ENCODE measurements at places on chromosomes 16 and 17.

DNA sequence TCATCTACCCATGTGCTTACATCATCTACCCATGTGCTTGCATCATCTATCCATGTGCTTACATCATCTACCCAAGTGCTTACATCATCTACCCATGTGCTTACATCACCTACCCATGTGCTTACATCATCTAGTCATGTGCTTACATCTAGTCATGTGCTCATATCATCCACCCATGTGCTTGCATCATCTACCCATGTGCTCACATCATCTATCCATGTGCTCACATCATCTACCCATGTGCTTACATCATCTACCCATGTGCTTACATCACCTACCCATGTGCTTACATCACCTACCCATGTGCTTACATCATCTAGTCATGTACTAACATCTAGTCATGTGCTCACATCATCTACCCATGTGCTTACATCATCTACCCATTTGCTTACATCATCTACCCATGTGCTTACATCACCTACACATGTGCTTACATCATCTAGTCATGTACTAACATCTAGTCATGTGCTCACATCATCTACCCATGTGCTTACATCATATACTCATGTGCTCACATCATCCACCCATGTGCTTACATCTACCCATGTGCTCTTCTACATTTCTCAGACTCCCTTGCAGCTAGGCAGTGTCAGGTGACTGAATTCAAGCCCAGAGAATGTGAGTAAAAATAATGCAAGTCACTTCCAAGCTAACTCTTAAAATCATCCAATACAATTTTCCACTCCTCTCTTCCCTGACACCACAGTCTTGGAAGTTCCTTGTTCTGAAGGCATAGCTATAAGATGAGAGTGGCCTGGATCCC lies 196.8 kb downstream of the CBLN1 start:
- no peak for DNase-seq

- no peak for DNase-seq
Observed at GRCh38 chr16:28983644-28984043, 1.2 kb upstream of the LAT start.

- no peak for DNase-seq
Observed at GRCh38 chr17:20184977-20185619, 175.9 kb downstream of the SPECC1 start.

- DNase-seq: no peak
Observed at GRCh38 chr16:29680180-29680598, 1.2 kb downstream of the QPRT start.

- no peak for DNase-seq
Observed at GRCh38 chr17:8894673-8895578, 27.5 kb upstream of the PIK3R6 start.

DNA sequence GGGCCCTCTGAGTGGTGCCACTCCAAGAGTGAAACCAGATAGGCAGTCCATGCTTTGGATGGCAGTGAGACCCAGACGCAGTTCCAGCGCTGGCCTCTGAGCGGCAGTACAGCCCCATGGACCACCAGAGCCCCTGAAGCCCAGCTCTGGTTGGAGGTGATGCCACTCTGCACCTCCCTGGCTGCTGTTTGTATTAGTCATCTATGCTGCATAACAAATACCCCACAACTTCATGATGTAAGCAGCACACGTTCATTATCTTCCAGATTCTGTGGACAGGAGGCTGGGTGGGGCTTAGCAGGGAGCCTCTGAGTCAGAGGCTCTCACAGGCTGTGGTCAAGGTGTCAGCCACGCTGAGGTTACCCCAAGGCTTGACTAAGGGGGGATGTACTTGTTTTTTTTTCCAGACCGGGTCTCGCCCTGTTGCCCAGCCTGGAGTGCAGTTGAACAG lies 5.1 kb upstream of the NME4 start:
- DNase-seq: peak; percentile 23

- no peak for DNase-seq
Observed at GRCh38 chr17:57261084-57261461, 4.8 kb downstream of the MSI2 start.

- DNase-seq: peak; percentile 53
Observed at GRCh38 chr17:67675481-67675880, 42.3 kb upstream of the NOL11 start.

- no peak for DNase-seq
Observed at GRCh38 chr17:82985973-82986372, 93.4 kb upstream of the METRNL start.

- no peak for DNase-seq
Observed at GRCh38 chr17:74009056-74009625, 194.3 kb upstream of the RPL38 start.

DNA sequence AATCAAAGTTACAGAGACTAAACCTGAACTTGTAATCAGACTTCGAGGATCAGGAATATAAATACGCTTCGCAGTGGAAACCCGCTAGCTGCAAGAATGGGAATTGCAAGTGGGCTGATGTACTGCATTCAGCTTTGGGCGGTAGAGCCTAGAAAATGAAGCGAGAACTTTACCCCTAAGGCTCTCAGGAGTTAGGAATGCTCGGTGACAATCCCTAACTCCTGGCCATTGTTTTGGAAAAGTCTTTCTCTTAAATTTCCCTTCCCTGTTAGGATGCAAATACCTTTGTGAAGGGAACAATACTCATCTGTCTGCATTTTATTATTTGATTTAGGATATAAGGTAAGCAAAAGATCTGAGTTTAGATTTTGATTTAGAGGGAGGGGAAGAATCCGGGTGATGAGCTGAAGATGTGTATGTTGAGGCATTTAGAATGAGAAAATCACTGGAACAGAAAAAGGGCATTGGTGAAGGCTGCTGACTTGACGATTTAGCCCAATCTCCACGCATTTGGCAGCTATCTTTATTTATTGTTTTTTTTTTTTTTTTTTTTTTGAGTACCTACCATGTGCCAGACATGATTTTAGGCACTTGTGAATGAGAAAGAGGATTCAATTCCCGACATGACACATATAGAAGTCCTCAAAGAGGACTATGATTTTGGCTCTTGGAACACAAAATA lies 2.2 kb upstream of the TOX3 start:
- DNase-seq: no peak

DNA sequence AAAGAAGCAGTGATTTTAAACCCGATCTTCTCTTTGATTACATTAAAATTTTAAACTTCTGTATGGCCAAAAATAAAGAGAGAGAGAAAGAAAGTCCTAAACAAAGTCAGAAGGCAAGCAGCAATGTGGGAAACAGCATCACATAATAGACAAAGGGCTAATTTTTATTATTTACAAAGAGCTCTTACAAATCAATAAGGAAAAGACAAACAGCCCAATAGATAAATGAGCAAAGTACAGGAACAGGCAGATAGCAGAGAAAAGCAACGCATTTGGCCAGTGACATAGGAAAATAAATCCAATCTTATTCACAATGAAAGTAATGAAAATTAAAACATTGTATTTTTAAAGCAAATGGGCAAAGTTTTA lies 93.1 kb downstream of the SALL1 start:
- DNase-seq: no peak

GRCh38 chr17:51120357-51120738 lies 320 bp downstream of the SPAG9 start:
- no peak for DNase-seq

DNA sequence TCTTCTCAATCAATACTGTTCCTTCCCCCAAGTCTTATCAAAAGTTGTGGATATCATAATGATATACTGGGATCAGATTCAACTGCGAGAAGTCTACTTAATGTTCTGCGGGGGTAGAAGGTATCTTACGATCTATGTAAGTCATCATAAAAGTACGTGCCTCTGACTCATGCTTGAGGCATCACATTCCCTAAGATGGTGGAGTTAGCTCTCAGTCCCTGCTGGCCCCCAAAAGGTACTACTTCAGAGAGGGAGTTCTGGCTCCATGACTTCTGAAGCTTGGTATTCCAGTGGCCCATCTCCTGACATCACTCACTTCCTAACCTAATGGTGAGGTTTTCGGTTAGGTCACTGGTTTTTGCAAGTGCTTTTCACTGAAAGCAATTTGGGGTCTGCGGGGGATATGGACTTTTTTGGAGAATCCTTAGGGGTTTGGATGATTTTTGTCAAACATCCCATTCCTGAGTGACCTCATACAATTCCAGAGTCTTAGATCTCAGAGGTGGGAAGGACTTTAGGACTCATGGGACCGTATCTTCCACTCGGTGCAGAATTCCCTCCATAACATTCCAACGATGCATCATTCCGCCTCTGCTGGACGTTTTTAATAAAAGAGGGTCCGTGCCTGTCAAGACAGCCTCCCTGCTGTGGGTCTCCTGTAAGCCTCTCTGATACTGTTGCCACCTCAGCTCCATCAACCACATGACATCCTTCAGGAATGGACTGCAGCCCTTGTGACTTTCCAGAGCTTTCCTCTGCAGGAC lies 74.3 kb downstream of the DYNLRB2 start:
- no peak for DNase-seq

- peak; percentile 26 for DNase-seq
Observed at GRCh38 chr17:78789663-78790181, 7.6 kb upstream of the CYTH1 start.

DNA sequence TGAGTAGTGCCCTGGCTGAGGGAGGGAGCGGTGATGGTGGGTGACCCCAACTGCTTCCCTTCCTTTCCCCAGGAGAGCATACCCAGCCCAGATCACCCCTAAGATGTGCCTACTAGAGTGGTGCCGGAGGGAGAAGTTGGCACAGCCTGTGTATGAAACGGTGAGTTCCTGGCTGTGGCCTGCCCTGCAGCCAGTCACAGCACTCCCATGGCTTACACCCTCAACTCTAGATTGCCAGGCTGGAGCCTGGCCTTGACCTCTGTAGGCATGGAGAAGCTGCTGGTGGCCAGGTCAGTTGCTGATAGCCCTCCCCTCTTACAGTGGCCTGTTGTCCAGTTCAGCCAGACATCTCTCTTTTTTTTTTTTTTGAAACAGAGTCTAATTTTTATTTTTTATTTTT lies 8.6 kb upstream of the NFATC3 start:
- no peak for DNase-seq

DNA sequence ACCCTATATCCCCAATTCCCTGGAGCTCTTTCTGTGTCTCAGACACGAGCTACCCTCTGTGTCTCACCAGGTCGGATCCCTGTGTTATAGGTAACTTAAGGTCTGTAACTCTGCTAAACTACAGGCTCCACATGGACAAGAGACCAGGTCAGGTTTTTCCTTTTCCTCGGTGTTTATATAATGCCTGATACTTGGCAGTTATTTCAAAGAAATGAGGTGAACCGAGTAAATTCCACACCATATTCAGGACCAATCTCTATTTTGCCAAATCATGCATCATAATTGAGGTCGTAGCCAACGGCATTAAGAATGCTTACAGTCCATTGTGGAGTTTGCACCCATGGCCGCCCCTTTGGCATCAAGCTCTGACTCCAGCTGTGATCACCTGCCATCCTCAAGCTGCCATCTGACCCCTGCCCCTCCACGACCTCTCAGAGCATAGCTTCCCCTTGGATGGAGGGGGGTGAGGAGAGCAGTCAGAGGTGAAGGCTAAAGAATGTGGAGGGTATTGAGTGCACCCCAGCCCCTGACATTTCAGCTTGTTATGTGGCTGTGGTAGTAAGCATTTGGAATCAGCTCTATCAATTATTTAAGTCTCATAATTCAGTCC lies 434.7 kb upstream of the RBFOX1 start:
- DNase-seq: no peak

- no peak for DNase-seq
Observed at GRCh38 chr17:57242148-57242547, 14.2 kb upstream of the MSI2 start.

GRCh38 chr17:58308173-58308984 lies 20.2 kb downstream of the TSPOAP1 start:
- DNase-seq: no peak

DNA sequence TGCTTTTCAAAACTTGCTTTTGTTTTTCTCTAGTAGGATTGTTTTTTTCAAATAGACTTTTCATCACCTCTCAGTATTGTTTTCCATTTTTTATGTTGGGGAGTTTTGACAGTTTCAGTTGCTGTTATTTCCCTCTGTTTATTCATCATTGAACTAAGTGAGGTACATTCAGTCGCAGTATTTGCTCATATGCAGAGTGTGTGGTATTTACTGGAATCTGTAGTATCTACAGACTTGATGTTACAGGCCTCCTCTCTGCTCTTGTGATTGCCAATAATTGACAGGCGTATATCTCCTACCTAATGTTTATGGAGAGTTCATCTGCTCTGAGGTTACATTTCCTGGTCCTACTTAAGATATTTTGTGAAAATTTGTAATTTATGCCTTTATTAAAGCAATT lies 49.6 kb downstream of the COX10 start:
- DNase-seq: no peak

DNA sequence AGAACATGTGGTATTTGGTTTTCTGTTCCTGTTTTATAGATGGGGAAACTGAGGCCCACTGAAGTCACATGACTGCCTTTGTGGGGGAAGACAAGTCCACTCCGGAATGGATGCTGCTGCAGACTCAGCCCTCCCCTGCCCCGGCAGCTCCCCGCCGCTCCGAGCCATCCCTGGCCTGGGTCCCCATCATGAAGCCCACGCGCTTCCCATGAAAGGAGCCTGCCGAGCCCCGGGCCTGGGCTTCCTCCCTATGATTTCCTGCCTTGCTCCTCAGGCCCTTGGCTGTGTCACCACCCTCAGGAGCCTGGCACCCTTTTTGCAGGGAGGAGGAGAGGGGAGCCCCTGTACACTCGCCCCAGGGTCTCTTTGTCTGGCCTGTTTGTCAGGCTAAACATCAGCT lies 125.3 kb upstream of the FOXF1 start:
- no peak for DNase-seq

GRCh38 chr16:73775841-73776388 lies 520.7 kb upstream of the PSMD7 start:
- DNase-seq: no peak

DNA sequence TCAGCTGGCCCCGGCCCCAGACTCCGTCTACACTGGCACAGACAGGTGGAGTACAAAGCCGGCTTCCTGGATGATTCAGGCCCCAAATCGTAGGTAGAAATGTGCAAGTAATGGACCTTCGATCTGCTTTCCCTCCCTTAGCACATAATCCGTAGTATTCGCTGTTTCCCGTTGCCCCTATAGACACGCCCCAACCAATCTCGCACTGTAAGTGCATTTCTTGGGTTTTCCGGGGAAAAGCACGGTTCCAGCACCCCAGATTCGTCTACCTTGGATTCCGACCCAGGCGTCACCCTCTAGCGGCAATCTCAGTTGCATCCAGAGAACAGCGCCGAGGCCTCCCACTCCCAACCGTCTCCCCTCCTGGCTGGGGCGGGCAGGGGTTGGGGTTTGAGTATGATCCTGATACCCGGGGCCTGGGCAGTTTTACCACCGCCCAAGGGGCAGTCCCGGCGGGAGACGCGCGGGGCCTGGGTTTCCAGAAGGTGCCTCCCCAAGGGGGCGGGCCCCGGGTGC lies 12.1 kb upstream of the FOXF1 start:
- no peak for DNase-seq
